Activated T-helper 17 cell treated with anti-CD3 and anti-CD28 coated beads, Interleukin-2, amount 50 U/mL, for 72 hours (primary cell): ENCODE measurements at places on chromosomes 7 and 10. TPM values are rescaled to one million over a fixed set of nuclear protein-coding genes. Genes with fewer than 3 reads are reported as not detected.

Gene ANKRD30A
- not detected for total RNA-seq

Gene VAX1
- not detected for total RNA-seq

Gene HMX2
- total RNA-seq: not detected

Gene HOXA11
- not detected for total RNA-seq

Gene PNPLA8
- total RNA-seq: 19.2 TPM

Gene PIK3CG
- 25.7 TPM for total RNA-seq

Gene ACTR3C
- total RNA-seq: 11.1 TPM

Gene ACSM6
- not detected for total RNA-seq
